ENCODE measurements at places on chromosomes 11 and 22.

- no peak for DNase-seq
Observed at GRCh38 chr22:24394254-24394653, 33.1 kb upstream of the ADORA2A start.

- DNase-seq = no peak
Observed at GRCh38 chr22:20787746-20788626, 14.1 kb downstream of the SERPIND1 start.

GRCh38 chr22:20234760-20235388 is 33.2 kb downstream of the RTN4R start:
- DNase-seq = no peak

GRCh38 chr11:20311444-20311843 is 52.1 kb upstream of the HTATIP2 start:
- DNase-seq = no peak

- no peak for DNase-seq
Observed at GRCh38 chr11:117610901-117611300, 186.1 kb downstream of the DSCAML1 start.

GRCh38 chr11:85052636-85053035 is 574.5 kb downstream of the DLG2 start:
- DNase-seq = no peak

GRCh38 chr22:37521236-37521739 is 2.1 kb upstream of the CARD10 start:
- DNase-seq = no peak

DNA sequence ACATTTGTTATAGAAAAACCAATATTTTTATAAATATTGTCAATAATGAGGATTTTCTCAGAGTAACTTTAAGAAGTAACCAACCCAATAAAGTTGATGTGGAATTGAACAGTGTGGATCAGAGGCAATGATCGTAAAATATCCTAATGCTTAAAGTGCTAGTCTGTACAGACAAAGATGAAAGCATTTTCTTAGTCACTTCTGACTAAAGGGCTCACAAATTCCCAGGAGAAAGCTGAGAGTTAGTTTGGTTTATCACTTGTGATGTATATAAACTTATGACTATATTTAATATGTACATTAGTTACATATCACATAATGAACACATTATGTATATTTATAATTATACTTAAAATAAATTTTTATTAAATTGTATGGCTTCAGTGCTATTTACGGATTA is 25.4 kb upstream of the DDI1 start:
- no peak for DNase-seq

DNA sequence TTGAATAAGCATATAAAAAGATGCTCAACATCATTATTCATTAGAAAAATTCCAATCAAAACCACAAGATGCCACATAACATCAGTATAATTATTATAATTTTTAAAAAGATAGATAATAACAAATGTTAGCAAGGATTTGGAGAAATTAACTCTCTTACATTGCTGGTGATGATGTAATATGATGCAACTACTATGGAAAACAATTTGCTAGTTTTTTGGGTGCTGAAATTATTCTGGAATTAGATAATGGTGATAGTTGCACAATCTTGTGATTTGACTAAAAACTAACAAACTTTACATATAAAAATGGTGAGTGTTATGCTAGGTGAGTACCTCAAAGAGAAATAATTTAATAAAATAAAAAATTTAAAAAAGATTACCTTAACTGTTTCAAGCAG is 412.2 kb downstream of the LRRC4C start:
- no peak for DNase-seq

- DNase-seq = no peak
Observed at GRCh38 chr11:128588093-128588492, 735 bp upstream of the ETS1 start.

GRCh38 chr11:120172054-120172911 is 34.4 kb upstream of the TRIM29 start:
- DNase-seq = no peak

GRCh38 chr22:30056015-30056414 is 24.2 kb upstream of the HORMAD2 start:
- DNase-seq = no peak
